ENCODE measurements at places on chromosomes 2 and 18.

DNA sequence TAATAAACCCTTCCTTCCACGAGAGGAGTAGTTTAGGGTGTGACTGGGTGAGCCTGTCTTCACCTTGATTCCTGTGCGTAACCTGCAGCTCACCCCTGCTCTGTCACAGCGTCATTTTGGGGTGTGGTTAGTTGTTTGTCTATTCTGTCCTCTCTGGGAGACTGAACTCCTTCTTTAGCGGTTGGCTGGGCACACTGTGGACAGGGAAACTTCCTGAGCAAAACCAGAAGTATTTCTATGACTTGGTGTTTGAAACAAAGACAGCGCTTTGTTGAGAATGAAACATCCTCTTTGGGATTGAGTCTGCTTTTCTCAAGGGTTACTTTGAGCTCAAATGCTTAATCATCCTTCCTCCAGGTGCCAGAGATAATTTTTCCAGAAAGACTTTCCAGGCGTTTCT is 270.7 kb downstream of the HRH4 start:
- no peak for DNase-seq

- DNase-seq = no peak
Observed at GRCh38 chr2:151347906-151348305, 9.5 kb upstream of the TNFAIP6 start.

DNA sequence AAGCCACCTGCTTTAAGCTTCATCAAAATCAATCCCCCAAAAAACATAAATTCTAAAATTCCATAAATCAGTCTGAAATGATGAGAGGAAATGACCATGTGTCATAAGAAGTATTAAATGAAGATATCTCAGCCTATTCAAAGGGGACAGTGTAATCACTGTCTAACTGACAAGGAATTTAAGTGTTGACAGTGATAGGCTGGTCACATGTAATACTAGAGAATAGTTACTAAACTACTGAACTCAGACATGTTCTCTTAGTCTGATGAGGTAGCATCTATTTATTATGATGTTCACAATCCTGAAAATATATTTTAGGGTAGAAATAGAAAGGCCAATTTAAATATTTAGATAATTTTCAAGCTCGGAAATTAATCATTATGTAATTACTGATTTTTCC is 216.1 kb downstream of the L3MBTL4 start:
- DNase-seq = no peak

GRCh38 chr18:74040459-74041332 is 106.9 kb downstream of the FBXO15 start:
- peak; percentile 52 for DNase-seq

DNA sequence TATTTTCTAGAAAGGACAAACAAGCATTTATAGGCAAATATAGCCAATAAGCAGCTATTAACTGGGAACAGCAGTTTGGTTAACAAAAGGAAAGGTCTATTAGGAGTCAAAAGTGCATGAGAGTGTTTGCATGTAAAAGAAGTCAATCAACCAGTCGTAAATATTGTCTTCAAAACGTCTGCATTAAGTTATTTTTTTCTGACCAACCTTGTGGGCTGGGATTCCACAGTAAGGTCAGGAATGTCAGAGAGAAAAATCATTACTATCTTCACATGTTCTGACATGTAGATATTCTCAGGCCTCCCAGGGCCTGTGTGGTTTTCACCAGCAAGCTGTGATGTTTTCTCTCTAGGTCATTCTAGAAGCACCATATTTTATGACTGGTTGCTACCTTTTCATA is 922.5 kb downstream of the SUCLG1 start:
- DNase-seq = no peak

DNA sequence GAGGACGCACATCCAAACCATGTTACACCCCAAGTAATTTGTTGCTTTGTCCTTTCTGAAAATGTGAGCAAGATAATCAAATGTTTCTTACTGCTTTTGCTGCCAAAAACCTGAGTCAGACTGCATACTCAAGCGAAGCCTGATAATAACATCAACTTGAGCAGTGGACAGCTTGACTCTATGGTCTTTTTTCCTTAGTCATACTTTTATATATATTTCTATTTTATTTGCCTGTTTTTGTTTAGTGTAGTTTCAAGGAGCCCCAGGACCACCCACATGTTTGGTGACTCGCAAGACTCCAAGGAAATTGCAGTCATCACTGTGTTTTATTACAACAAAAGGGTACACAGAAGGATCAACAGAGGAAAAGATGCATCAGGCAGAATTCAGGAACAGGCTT is 688.4 kb upstream of the PIK3C3 start:
- peak; percentile 18 for DNase-seq

DNA sequence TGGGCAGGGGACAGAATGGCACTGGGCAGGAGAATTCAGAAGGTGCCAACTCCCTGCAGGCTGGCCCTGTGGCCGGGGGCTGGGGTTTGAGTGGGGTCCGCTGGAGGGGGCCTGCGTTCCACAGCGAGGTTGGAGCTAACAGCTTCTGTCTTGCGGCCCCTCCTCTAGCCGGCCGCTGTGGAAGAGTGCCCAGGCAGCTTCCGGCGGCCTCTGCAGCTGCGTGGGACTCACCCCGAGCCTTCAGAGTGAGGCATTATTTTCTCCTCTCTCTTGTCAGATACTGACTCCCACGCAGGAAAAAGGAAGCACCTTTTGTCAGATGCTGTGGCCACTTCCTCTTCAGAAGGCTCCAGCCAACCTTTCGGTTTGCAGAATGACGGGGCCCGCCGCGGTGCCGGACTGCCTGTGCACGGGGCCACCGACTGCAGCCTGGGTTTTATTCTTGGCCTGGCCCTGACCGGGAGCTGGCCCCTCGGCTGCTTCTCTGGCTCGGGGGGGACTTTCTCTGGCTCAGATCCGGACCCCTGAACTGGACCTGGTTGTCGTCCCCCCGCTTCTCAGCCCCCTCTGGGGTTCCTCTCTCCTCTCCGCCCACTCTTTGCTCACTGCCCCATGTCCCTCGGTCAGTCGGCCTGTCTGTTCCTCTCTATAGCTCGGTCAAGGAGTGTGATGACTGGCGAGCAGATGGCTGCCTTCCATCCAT is 40.1 kb downstream of the ARHGAP25 start:
- no peak for DNase-seq

DNA sequence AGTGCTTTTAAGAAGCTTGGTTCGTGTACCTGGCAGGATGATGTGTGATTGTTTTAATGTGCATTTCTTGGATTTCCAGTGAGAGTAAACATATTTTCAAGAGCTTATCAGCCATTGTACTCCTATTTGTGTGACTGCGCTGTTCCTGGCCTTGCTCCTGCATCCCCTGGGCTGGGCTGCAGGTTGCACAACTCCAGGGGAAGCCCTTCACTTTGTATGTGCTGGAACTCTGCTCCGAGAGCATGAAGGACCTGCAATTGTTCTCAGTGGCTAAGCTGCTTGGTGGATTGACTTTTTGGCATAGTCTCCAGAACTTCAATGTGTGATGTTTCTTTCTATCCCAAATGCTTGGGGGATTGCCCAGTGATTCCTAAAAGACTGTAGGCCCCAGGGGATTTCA is 18.8 kb downstream of the ATP6V1C2 start:
- no peak for DNase-seq

DNA sequence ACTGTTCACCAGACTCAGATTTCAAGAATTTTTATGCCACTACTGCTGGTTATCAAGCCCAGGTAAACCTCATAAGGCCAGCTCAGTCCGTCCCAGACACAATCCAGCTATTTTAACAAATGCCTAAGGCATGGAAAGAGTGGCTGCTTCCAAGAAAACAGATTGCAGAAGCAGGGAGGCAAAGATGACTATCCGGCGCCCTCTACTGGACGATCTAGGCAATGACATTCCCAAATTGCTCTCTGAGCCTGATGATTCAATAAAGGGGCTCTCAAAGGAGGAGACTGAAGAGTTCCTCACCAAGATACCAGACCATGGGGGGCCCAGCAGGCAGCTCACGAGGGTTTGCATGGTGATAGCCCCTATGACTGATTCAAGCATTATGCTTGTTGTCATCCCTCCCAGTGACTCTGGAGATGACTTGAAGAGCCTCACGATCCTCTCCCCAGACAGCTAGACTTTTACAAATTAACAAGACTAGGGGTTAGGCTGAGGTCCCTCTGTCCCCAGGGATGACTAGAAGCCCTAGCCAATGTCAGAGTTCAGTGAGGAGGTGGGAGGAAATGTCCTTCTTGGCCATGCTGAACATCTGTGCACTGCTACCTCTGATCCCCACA is 25.0 kb downstream of the SERPINB8 start:
- peak; percentile 62 for DNase-seq

DNA sequence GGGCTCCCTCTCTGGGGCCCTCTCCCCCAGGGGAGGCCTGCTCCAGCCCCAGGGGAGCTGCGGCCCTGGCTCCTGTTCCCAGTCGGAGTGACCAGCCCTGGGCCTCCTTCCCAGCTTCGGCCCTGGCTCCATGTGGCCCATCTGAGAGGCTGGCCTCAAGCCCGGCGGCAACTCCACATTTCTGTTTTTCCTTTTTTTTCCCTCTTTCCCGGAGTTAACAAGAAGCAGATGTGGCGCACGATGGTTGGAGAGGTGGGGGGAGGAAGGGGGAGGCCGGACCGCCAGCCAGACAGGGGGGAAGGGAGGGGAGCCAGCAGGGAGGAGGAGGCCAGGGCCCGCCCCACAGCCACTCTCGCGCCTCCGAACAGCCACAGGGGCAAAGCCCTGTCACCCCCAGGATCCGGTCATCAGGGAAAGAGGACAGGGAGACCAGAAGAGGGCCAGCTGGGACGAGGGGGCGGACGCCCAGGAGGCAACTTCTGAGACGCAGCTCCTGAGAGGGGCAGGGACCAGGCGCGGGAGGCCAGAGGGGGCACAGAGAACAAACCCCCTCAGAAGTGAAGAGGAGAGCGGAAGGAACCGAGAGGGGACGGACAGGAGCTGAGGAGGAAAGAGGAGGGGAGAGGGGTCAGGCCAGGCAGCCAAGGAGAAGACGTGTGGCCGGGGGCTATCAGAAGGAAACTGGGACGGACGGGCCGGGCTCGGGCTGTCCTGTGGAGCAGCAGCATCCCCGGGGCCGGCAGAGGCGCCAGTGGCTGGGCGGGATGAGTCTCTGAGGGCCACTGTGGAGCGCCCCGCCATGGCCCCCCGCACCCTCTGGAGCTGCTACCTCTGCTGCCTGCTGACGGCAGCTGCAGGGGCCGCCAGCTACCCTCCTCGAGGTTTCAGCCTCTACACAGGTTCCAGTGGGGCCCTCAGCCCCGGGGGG is at the start of gene EMILIN1:
Gene EMILIN1 (plus strand): TSS at position 349 of the 928 bp plus-strand sequence. CDS start 451 bp downstream, at position 800.
- no peak for DNase-seq

- no peak for DNase-seq
Observed at GRCh38 chr2:119718501-119719260, 39.7 kb downstream of the TMEM177 start.

DNA sequence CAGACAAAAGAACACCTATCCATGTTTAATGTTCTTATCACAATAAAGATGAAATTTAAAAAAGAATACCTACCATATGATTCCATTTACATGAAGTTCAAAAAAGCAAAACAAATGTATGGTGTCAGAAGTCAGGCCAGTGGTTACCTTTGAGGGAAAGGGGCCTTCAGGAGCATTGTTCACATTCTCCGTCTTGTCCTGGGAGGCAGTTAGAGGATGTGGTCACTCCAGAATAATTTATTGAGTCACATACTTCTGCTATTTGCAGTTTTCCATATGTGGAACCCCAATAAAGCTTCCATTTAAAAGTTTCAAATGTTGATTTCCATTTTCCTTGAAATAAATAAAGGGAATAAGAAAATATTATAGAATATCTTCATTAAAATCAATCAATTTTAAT is 41.6 kb upstream of the POU3F3 start:
- DNase-seq = no peak

GRCh38 chr2:207139552-207139951 is 26.2 kb downstream of the KLF7 start:
- no peak for DNase-seq

DNA sequence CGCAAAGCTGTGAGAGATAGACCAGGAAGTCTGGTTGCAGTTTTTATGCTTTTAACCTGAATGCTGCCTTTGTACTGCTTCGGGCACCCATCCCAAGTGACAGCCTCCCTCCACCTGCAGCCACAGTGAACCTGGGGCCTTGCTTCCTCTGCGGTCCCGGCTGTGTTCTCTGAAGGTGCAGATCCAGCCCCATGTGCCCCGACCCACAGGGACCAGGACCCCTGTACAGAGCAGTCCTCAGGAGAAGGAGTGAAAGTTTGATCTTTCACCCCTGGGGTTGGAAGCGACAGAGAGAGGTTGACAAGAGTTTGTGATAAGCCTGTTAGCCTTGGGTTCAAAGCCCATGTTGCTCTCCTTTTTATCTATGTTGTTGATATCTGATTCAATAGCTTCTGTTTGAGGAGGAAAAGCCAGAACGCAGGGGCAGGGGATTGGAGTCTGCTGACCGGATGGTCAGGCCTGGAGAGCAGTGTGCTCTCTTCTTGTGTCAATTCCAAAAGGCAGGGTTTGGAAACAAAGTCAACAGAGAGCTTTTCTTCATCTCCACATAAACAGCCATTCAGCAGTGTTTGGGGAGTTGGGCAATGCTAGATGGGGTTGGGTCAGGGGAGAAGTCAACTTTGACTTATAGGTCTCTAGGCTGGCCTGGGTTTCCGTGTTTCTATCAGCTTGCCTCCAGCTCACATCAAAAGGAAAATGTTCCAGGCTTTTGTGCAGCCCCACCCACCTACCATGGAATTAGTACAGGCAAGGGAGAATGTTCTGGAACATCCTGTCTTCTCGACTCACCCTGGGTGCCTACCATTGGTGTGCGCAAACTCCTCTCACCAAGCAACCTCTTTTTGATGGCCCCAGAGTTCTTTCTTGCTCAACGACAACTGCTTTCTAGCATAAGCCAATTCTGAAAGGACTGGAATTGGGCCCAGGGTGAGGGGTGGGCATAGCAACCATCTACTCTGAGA is 214.9 kb downstream of the ALPK2 start:
- DNase-seq = no peak

DNA sequence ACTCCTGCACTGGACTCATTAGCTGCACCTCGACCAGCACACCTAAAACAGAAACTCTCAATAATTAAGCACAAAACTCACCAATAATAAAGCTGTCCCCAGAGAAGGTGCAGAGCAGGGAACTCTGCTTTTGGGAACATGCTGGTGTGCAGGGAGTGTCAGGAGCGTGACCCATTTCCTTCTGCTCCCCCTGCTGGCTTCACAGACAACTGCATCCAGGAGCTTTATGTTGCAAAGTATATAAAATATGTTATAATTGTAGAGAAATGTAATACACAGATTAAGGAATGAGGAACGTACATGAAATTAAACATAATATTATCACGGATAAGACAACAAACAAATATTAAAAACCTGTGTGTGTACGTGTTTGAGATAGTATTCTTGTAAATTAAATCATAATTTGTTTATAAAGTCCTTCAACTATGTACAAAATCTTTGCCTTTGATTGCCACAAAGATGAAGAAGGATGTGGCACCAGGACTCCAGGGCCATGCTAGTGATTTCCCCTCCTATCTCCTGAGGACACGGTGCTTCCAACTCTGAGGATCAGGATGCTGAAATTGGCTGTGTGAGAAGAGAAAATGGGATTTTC is 68.6 kb upstream of the MAL start:
- peak; percentile 70 for DNase-seq

GRCh38 chr18:5106730-5107129 is 90.3 kb downstream of the AKAIN1 start:
- DNase-seq = peak; percentile 4

- no peak for DNase-seq
Observed at GRCh38 chr18:9065864-9066263, 36.6 kb upstream of the NDUFV2 start.

GRCh38 chr2:101354420-101355311 is 32.6 kb downstream of the CREG2 start:
- no peak for DNase-seq

All from PC-3 (cell line).